ENCODE measurements at places on chromosomes 3 and 15.

DNA sequence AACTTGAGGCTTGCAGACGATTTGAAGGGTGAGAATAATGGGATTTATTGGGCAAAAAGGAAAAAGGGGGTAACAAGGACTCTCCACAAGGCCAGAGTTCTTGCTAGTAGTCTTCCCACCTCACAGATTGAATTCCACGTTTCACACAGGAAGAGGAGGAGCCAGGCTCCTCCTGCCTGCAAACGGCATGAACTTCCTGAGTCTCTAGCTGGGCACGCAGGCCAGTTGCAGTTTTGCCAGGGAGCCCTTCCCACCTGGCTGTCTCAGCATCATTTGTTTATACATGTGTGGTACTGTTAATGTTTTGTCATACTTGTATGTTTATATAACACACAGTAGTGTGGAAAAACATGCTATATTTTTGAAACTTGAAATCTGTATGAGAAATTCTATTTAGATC, 155.0 kb downstream of the NLGN1 start:
- no peak for DNase-seq

- DNase-seq, result peak; percentile 64
These were observed 403.5 kb downstream of the SHQ1 start for GRCh38 chr3:72444656-72445223.

GRCh38 chr3:191753196-191753595, 292.2 kb downstream of the PYDC2 start:
- no peak for DNase-seq

GRCh38 chr3:123447749-123448517, 957 bp downstream of the ADCY5 start:
- DNase-seq, result peak; percentile 34

DNA sequence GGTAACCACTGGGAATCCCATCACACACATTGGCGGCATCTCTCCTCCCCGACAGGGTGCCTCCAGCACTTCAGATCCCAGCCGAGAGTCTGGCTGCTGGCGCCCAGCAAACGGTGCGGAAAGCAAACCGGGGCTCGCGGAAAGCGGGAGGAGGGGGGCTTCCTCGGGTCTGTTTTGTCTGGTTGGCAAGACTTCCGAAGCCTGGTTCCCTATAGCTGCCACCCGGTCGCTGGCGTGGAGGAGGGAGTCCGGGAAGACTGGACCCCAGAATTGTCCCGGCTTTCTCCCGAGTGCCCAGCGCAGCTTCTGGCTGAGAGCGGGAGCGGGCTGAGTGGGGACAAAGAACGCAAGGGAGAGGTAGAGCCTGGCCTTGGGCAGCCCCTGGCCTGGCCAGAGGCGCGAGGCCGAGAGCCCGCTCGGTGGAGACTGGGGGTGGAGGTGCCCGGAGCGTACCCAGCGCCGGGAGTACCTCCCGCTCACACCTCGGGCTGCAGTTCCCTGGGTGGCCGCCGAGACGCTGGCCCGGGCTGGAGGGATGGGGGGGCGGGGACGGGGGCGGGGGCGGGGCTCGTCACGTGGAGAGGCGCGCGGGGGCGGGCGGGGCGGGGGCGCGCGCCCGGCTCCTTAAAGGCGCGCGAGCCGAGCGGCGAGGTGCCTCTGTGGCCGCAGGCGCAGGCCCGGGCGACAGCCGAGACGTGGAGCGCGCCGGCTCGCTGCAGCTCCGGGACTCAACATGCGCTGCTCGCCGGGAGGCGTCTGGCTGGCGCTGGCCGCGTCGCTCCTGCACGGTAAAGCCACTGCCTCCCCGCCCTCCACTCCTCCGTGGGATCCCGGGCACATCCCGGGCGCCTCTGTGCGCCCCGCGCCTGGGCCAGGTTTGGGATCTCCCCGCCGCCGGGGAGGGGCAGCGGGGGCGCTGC, at the start of gene CHRNA7:
Gene CHRNA7, plus strand, starts transcription at position 654 of the 920 bp plus-strand sequence. Its CDS starts 80 bp downstream, at position 734.
- DNase-seq, result peak; percentile 3

DNA sequence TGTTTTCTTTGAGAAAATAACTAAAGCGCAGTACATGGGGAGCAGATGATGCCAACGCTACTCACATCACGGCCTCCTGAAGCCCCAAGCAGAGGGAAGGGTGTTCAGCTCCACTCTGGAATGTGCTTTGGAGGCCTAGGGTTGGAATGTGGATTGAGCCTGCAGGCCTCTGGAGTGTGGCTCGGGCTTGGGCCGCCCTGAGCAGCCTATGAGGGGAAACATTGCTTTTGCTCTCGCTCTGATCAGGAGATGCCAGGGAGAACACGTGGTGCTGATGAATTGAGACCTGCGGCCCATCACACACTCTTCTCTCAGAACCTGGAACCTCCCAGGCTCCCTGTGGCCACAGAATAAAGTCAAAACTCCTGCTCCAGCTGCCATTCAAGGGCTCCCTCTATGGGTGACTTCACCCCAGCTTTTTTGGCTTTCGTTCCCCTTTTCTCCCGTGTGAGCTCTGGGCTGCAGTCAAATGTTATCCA, 23.3 kb downstream of the CCDC13 start:
- DNase-seq, result peak; percentile 20

DNA sequence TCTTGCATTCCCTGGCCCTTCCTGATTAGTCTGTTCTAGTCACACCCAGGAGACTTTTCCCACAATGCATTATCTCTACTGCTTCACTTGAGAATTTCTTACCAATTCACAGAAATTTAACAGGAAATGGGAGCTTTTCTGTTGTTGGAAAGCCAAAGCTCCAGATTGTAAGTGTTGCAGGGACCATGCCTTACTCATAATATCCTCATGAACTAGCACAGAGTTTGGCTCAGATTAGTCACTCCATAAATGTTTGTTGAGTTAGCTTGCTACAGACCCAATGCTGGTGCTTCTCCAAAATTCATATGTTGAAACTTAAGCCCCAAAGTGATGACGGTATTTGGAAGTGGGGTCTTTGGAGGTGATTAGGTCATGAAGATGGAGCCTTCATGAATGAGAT, 232.6 kb downstream of the GAP43 start:
- DNase-seq, result no peak

DNA sequence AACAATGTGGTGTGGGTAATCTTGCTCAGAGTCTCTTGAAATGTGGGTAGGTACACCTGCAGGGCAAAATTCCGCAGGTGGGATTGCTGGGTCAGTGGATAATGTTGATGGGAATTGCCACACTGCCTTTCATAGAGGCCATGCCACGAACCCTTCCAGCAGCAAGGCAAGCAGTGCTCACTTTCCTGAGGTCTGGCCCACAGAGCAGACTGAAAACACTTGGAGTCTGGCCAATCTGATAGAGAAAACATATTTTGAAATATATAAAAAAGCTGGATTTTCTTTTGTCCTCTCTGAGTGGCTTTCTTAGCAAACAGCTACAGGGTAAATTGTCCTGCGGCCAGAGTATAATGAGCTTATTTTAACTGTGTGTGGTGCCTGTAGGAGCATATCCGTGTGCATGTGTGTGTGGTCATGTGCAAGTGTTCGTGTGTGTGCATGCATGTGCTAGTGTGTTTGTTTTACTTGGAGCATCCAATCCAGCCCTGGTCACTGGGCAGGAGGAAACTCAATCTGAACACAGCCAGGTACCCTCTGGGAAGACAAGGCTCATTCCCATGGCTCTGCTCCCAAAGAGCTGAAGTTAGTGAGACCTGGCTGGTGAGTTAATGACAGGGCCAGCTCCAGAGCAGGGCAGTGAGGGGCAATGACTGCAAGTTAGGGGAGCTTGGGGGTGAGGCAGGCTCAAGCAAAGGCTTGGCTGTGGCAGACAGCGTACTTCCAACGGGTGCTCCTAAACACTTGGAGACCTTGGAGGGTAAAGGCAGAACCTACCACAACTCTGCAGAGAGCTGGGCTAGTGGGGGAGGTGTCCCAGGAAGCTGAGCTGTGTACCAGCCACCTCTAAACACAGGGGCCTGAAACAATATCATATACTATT, 91.3 kb downstream of the PLXNA1 start:
- no peak for DNase-seq

DNA sequence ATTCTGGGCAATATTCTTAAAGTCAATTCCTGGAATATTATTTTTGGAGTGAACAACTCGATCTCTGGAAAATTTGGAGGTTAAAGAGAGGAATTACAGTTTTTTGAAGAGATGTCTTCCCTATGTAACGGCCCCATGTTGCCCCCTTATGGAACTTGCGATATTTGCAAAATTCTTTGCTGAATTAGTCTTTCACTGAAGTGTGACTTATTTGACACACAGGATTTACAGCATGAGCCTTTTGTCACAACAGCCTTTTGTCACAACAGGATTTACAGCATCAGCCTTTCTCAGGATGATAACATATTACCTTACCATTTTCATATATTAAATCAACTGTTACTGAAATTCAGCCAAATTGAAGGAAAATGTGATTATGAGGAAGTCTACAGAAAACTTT, 37.8 kb upstream of the SPTSSB start:
- DNase-seq, result peak; percentile 61

GRCh38 chr3:142027300-142027699, 122.0 kb downstream of the TFDP2 start:
- DNase-seq, result no peak

- no peak for DNase-seq
These were observed 21.8 kb upstream of the SPATA12 start for GRCh38 chr3:57038466-57039164.

- no peak for DNase-seq
These were observed 227.6 kb upstream of the SATB1 start for GRCh38 chr3:18652781-18653180.

DNA sequence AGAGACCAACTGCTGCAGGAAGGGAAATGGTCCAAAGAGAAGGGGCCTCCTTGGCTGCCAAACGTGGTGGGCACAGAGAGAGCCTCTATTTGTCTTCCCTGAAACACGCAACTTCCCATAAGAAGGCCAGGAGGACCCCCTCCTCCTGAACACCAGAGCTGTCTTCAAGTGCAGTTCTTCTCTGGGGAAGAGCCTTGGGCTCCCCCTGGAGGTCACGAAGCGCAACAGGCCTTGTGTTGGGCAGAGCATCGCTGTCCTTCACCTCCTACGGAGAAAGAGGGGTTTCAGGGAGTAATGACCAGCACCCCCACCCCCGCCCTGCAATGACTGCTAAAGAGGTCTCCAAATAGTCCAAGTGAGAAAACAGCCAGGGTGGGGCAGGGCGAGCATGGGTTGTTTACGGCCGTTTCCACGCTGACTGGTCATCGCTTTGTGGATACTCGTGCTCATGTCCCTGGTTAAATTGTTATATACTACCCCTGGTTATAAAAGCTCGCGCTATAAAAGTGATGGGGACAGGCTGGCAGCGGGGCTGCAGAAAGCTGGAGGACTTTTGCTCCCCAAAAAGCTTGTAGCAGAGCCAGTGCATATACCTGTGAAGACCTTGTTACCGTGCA, 397.5 kb upstream of the ATP10A start:
- DNase-seq, result peak; percentile 15

All from CD4-positive, alpha-beta T cell treated with Interleukin-21 for 1 hour (primary cell).